ENCODE measurements at places on chromosomes 2 and 18.

GRCh38 chr2:170843656-170844055, 27.0 kb downstream of the GAD1 start:
- peak; percentile 17 for DNase-seq

DNA sequence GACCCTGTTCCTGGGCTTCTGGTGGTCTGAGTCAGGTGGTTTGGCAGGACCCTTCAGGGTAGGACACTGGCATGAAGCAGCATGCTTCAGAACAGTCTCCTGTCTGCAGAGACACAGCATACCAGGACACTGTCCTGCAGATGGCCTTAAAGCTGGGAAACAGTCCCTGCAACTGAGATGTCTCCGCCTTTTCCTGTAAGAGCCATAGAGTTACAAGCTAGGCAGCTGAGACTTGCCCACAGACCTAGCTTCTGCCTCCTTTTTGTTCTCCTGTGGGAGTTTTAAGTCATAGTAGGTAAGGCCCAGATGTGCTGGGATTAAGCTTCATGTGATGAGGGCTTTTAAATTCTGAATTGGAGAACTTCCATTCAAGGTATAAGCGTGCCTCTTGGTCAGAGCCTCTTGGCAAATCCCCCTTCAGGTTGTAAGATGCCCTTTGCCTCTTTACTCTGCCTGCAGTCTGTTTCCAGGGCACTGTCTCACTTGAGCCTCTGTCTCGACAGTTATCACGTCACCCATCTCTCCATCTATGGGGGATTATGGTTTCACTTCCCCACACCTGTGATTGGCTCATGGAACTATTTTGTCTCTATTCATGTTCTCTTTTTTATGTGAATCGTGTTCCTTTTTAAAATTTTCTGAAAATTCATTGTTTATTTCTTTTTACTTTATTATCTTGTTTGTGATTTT, 51.8 kb downstream of the COA5 start:
- DNase-seq: no peak

DNA sequence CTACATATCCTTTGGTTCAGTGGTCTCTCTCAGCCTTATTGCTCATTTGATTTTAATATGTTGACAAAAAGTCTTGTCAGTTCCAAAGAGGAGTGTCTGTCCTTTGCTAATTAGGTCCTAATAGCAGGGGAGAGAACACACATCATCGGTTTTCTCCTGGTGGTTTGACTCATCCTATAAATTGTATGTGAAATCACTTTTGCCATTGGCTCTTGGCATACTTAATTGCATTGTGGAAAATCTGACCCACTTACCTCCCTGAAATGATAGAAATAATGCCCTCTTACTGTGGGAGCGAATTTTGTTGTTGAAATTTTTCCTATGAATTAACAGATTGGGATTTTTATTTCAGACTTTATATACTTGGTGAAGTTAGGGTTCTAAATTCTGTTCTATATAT, 58.3 kb downstream of the MTCL1 start:
- no peak for DNase-seq

DNA sequence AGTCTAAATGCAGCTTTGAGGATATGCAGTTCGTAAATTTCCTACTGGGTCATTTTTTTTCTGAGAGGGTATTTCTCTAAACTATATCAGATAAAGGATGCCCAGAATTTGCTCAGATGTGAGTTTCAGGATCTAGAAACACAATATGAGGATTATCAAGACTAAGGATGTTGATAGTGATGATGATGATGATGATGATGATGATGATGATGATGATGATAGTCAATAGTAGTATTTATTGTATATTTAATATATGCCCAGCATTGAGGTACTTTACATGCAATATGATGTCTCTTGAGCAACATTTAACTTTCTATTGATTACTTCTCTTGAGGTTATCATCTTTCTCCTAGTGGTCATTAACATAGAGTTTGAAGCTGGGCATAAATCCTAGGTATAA, 222.1 kb upstream of the NRP2 start:
- DNase-seq: no peak

DNA sequence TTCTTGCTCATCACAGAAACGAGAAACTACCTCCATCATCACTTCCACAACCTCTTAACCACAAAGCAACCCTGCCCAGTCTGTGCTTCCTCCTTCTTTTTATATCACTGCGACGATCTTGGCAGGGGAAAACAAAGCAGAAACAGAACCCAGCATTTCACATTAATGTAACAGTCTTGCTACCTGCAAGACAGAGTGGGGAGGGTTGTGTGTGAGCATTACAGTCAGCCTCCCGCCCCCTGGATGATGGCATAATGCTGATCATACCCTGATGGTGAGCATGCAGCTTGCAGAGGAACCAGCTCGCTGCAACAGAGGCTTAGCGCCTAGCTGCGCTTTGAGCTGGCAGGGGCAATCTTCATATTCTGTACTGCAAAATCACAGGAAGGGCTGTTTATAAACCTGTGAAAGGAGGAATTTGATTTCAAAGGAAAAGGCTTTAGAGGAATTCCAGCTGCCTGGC, 376.1 kb downstream of the IRS1 start:
- peak; percentile 68 for DNase-seq

DNA sequence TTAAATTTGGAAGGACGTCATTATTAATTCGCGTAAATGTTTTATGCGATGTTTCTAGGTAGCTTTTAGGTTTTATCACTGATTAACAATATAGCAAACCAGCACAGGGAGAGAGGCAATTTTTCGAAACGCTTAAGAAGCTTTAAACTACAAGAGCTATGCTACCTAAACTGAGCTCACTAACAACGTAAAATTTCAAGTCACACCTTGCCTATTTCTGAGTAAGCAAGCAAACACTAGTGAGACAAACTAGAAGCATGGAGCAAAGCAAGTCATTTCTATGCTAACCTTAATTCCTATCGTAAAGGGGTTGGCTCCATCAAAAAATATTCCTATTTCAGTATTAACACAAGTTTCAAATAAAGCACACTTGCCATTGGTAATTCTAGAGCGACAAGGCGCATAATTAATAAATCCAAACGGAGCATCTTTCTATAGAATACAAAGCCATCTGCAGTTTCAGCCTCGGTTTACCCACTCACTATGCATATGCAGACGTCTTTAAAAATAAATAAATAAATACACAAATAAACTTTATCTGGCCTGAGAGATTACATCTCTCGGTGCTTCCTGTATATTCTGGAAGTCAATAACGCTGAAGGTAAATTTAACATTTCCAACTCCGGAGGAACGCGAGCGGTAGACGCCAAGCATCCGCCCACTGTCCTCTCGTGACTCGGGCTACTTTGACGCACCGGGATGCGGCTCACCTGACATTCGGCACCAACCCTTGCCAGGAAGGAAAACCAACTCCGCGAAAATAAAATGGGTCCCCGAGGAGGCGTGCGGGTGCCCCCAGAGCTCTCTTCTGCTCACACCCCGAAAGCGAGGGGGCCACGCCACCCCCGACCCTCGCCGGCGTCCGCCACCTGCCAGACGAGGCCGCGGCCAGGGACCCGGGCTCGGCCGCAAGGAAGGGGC, 947 bp downstream of the ITSN2 start:
- DNase-seq: peak; percentile 51

- no peak for DNase-seq
These were observed 318.5 kb upstream of the TNP1 start for GRCh38 chr2:217178341-217178740.

DNA sequence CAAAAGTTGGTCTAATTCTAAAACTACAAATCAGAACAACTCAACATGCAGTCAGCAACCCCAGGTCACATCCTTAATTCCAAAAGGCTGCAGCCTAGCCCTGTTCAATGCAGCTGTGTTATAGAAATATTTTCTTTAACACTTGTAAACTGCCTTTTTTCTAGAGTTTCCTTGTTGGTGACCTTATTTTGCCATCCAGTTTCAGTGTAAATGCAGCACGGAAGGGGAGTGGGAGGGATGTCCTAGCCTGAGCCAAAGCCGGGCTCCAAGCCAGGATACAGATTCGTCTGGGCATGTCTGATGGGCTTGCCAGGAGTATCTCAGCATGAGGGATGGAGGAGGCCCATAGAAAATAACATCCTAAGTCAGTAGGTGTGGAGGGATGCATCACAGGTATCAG, 17.7 kb upstream of the SP3 start:
- no peak for DNase-seq

DNA sequence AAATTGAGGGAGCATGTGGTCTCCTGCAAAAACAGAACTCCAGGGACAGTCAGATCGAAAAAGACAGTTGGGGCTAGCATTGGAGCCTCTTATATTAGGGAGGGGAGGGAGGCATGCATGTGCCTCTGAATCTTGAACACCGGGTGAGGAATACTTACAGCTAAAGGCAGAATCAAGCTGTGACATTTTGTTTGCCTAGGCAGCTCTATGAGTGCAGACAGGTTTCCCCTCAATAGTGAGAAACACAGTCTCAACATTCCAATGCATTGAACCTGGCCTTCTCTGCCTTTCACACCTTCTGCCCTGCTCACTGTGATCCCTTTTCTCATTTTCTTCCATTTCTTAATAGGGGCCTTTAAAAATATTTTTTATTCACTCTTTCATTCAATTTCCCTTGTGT, 140.4 kb downstream of the THSD7B start:
- no peak for DNase-seq

DNA sequence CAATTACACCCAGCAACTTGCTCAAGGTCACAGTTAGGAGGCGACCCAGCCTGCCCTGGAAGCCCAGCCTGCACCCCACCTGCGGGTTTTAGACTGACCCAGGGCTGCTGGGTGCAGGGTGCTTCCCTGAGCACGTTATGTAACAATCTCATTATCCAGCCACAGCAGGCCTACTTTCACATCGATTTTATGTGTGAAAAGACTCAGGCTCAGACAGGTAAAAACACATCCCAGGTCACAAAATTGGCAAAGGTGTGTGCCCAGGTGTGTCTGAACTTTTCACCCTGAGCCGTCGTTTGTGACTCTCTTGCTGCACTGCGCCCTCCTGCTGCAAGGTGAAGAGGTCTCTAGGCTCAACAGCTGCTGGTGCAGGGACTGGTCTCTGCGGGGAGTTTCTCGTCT, 668.2 kb upstream of the HS6ST1 start:
- DNase-seq: no peak

DNA sequence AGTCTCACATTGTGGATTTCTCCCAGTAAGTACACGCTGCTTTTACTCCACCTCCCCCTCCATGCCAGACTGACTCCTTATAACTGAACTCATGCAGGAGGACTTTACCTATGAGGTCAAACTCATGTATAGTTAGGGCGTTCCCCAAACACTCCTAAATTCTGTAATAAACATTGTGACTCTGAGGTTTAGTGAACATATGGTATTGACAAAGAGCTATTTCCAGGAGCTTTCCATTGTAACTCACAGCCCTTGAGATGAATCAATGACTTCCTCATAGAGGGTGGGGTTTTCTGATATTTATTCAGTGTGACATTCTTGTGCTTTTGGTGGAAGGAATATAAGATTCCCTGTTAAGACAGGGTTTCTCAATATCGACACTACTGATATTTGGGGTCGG, 337.4 kb upstream of the SLC14A2 start:
- DNase-seq: no peak

DNA sequence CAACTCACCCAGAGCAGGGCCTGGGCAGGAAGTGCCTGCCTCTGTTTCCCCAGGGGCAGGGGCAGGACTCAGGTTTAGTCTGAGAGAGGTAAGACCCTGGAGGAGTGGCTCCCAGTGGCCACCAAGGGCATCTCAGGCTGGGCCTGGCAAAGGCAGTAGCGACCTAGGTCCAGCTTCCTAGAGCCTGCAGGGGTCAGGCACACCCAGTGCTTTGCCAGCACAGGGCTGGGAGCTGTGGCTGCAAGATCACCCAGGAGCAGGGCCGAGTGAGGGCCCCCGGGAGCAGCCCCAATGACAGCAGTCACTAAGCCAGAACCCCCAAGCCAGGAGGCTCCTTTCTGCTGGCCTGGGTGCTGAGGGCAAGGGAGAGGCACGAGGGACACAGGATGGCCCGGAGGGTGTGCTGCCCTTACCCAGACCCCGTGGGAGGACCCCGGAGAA, 8.8 kb upstream of the DUSP2 start:
- no peak for DNase-seq

DNA sequence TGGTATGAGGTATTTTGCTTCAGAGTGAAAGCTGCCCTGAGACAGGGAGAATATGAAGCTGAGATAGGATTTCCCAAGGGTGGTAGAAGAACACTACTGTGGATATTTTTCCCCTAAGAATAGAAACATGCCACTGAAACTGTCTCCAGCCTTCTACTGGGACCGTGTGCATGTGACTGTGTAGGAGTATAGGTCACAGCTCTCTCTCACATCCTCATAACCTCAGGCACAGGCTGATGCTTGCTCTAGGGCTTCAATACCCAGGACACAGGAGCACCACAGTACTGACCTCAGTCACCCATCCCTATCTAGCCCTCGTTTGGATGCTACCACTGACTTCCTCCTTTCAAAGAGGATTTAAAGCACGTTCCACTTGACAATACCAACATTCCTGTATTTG, 67.2 kb downstream of the REV1 start:
- no peak for DNase-seq

DNA sequence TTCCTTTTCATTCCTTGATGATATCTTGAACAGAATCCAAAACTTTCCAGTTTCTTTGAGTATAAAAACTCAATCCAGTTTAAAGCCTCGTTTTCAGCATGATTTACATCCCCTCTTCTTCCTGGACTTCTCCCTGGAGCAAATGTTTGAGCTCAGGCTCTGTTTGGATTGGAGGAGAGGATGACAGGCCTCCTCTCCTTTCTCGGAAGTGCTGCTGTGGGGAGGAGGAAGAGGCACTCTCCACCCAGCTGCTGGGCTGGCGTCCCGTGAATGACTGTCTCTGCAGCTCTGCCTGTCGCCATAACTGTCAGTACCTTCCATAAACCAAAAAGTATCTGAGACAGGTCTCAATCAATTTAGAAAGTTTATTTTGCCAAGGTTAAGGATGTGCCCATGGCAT, 238.2 kb upstream of the AGAP1 start:
- DNase-seq: no peak

DNA sequence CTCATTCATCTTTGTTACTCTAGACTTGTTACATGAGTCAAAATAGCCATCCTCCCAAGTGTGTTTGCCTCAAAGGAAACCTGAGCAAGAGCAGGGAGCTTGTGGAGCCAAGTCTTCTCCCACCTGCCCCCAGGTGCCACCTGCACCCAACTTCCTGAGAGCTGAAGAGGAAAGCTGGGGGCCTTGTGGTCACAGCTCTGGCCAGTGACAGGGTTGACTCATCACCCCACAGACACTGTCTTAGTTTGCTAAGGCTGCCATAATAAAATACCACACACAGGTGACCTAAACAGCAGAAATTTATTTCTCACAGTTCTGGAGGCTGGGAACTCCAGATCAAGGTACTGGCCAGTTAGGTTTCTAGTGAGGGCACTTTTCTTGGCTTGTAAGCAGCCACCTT, 99.6 kb downstream of the TPGS2 start:
- no peak for DNase-seq

DNA sequence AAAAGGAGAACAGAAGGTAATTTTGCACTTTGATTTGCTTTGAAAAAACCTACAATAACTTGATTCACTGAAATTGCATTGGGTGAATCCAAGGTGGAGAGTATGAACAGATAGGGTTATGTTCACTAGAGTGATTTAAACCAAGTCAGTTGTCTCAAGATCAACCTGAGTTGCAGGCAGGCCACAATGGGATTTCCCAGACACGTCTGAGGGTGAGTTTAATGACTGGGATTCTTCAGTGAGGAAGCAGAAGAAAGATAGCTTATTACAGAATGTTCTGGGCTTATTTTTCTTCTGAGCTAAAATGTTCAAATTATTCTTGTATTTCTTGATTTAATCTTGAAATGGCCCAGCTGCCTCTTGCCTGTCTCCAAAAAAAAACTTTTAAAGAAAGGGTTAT, 20.1 kb downstream of the COL4A4 start:
- DNase-seq: no peak

GRCh38 chr2:83970217-83970929, 488.7 kb downstream of the SUCLG1 start:
- peak; percentile 76 for DNase-seq

All from OCI-M1 (cell line).